ENCODE measurements at places on chromosomes 16 and 17.

DNA sequence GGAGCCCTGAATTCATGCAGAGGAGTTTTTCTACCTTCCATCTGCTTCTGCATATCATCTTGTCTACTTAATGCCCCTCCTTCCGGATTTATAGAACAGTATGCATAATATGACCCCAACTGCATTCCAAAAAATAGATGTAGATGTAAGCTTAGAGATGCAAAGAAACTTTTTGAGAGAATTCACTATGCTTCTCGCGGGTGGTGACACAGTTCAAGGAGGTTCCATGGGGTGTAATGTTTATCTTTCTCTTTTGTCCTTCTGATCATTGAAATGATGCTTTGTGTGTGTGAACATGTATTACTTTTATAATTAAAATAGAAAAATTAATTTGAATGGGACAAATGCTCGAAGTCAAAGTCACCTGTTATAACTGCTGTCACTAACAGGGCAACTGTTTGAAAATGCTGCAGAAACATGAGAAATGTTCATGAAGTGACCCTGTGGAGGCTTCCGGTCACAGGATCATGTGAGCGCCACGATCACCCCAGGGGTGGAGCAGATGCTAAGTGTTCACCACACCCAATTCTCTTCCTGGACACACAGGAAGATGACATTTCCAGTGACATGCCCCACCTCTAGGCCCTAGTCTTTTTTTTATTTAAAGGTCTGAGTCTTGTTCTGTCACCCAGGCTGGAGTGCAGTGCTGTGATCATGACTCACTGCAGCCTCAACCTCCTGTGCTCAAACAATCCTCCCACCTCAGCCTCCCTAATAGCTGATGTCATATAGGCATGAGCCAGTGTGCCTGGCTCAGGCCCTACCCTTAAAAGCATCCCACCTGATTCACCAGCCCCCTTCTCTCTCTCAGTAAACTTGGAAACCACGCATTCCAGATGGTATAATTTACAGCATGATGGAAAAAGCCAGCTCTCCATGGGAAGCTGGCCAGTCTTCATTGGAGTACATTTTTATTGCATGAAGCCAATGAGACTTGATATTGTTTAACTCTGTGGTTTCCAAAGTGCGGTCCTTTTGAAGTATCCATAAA lies 21.0 kb upstream of the AGRP start:
- no peak for DNase-seq

GRCh38 chr17:57356153-57356718 lies 99.9 kb downstream of the MSI2 start:
- DNase-seq, result no peak

GRCh38 chr17:51869387-51869786 lies 289.1 kb downstream of the CA10 start:
- no peak for DNase-seq

DNA sequence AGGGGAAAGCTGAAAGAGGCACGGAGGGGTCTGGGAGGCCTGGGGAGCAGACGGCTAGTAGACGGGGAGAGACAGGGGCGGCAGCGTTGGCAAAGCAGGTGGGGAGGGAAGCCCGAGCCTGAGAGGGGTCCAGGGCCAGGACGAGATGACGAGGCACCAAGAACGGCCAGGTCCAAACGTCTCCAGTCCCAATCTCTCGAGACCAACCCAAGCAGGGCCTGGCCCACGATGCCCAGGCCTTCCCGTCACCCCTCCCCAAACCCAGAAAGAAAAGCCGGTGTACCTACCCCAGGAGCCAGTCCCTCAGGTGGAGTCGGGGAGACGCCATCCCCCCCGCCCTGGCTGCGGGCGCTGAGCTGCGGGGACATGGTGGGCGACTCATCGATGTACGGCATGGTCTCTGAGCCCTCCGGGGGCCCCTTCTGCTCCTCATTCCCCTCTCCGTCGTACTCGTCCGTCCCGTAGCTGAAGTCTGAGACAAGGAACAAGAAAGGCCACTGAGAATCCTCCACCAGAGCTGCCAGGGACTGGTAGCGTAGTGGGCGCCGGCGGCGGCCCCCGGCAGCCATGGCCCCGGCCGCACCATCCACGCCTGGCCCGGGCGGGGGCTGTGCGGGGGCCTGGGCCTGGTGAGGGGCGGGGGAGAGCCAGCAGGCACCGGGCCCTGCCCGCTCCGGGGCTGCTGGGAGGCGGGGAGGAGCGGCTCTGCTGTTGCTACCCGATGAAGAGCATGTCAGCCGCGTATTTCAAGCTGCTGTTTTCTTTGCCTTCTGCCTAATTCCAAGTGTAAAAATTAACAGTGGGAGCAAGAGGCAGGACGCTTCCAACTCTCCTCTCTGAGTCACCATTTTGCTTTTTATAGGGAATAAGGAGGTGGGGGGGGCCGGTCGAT lies 54.6 kb downstream of the ABR start:
- DNase-seq, result no peak

DNA sequence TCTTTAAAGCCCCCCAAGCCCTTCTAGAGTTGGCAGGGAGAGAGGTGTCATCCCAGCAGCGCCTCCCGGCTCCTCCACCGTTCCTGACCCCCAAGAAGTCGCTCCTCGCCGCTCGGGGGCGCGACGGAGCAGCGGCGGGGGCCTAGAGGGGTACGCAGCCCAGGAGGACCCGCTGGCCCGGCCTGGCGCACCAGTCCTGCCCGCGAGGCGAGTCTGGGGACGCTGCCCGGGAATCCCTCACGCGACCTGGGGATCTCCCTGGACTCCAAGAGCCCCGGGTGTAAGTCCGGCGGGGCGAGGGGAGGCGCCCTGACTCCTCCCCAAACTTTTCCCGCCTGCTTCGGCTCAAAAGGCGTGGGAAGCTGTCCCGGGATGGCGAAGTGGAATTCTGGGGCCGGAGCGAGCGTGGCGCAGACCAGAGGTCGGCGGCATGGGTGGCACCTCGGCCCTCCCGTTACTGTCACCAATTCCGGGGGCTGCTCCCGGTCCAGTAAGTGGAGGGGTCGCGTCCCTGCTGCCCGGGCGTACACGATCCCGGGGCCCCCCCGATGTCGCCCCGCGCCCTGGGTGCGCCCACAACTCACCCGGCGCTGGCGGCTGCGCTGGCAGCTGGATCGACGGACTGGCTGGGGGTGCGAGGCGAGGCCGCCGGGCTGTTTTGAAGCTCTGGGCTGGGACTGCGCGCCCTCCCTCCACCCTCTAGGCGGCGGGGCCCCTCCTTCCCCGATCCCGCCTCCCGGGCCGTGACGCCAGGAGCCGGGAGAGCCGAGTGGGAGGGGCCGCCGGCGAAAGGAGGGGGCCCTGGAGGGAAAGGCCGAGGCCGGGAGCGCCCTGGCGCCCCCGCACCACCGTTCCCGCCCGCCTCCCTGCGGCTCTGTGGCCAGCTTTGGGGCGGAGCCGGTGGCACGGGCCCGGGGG lies at the start of gene EMP2:
TSS of gene EMP2 (minus strand) at position 634 of the 918 bp plus-strand sequence. CDS start 32,981 bp downstream, outside the sequence.
- no peak for DNase-seq

DNA sequence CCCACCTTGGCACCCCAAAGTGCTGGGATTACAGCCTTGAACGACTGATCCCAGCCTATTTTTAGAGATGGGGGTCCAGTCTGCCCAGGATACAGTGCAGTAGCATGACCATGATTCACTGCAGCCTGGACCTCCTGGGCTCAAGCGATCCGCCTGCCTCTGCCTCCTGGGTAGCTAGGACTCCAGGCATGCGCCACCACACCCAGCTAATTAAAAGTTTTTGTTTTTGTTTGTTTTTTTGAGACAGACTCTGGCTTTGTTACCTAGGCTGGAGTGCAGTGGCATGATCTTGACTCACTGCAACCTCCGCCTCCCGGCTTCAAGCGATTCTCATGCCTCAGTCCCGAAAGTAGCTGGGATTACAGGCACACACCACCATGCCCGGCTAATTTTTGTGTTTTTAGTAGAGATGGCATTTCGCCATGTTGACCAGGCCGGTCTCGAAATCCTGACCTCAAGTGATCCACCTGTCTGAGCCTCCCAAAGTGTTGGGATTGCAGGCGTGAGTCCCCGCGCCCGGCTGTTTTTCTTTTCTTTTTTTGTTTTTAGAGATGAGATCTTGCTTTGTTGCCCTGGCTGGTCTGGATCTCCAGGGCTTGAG lies 2.3 kb upstream of the PAFAH1B1 start:
- DNase-seq, result no peak

- no peak for DNase-seq
Measured at GRCh38 chr16:88761830-88762229, 23.2 kb downstream of the PIEZO1 start.
